ENCODE measurements at places on chromosomes 6 and 20. TPM values are rescaled to one million over a fixed set of nuclear protein-coding genes. Genes with fewer than 3 reads are reported as not detected.

XKR7 gene
- total RNA-seq, result not detected

FAM83C gene
- total RNA-seq, result not detected

GRCh38 chr20:4916971-4917881 is 84.1 kb downstream of the SLC23A2 start:
- no peaks in the 10 kb centered on the region for H3K36me3 ChIP-seq
- H3K4me3 ChIP-seq, result no peak overlapping the region
- H3K27me3 ChIP-seq, result no peaks in the 10 kb centered on the region

DNA sequence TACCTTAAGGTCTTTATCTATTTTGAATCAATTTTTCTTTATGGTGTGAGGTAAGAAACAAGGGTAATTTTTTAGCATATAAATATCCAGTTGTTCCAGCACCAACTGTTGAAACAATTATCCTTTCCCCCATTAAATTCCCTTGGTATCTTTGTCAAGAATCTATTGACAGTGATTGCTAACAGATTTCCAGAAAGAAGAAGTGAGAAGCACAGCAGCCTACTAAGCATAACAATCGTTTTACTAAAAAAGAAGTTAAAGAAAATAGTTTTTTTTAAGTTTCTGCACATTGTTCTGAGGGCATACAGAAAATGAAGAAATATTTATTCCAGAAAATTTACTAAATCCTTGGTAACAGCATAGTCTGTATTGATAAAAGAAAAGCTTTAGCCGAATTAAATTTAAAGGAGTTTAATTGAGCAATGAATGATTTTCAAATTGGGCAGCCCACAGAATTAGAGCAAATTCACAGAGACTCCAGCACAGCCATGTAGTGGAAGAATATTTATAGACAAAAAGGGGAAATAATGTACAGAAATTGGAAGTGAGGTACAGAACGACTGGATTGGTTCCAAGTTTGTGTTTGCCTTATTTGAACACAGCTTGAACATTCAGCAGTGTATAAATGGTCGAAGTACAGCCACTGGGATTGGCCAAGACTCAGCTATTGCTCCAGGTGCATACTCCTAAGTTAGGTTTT is 97.9 kb upstream of the UST start:
- no peaks in the 10 kb centered on the region for H3K27me3 ChIP-seq
- H3K4me3 ChIP-seq, result no peak overlapping the region
- no peak for DNase-seq
- H3K36me3 ChIP-seq, result no peaks in the 10 kb centered on the region
- H3K4me1 ChIP-seq, result no peaks in the 10 kb centered on the region
- no peak overlapping the region for H3K27ac ChIP-seq

DNA sequence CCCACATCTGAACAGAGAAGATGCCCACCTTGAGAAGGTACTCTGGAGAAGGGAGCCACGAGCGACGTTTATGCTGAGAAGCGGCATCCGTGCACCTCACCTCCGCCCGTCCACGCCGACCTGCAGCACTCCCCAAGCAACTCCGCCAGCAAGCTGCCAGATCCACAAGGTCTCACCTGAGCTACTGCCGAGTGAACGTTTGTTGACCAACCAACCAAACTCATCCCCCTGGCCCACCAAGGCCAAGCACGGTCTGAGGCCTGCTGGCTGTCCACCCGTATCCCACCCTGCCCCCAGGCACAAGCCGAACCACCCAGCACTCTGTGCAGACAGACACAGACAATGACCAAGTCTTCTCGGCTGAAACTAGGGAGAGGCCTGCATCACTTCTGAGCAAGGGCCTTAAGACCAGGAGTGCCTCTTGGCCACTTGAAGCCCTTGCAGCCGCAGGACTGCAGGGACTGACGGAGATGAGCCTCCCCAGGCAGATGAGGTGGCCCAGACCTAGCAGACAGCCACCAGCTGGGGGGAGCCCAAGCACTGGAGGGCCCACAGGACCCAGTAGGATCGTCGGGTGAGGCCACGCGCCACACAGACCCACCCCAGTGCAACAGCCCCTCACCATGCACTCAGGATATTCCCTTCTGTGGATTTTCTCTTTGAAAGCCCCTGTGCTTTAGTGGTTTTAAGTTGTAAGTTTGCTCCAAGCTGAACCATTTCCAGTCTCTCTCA is 12.1 kb downstream of the TAF4 start:
- no peak overlapping the region for H3K27ac ChIP-seq
- peaks cover 21% of the 10 kb centered on the region for H3K4me1 ChIP-seq
- peaks cover 9% of the 10 kb centered on the region for H3K36me3 ChIP-seq
- DNase-seq, result no peak

DNA sequence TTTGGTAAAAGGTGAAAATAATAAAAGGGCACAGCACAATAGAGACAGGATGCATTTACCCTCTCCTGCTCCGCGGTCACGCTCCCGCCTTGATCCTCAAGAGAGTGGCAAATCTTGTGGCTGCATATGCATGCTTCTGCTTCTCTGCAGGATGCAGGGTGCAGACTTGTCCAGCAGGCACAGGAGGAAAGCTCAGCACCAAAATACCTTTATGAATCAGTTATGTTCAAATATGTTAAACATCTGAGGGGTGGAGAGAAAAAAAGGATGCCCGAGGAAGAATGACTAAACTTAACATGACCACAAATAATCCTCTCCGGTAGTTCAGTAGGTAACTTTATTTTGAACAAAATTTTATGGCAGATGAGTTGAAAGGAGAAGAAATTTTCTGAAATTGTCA is 366.1 kb upstream of the SOX4 start:
- H3K27ac ChIP-seq, result no peak overlapping the region
- no peak for DNase-seq
- no peaks in the 10 kb centered on the region for H3K27me3 ChIP-seq
- H3K4me1 ChIP-seq, result peaks cover 12% of the 10 kb centered on the region
- no peak overlapping the region for H3K4me3 ChIP-seq

DNA sequence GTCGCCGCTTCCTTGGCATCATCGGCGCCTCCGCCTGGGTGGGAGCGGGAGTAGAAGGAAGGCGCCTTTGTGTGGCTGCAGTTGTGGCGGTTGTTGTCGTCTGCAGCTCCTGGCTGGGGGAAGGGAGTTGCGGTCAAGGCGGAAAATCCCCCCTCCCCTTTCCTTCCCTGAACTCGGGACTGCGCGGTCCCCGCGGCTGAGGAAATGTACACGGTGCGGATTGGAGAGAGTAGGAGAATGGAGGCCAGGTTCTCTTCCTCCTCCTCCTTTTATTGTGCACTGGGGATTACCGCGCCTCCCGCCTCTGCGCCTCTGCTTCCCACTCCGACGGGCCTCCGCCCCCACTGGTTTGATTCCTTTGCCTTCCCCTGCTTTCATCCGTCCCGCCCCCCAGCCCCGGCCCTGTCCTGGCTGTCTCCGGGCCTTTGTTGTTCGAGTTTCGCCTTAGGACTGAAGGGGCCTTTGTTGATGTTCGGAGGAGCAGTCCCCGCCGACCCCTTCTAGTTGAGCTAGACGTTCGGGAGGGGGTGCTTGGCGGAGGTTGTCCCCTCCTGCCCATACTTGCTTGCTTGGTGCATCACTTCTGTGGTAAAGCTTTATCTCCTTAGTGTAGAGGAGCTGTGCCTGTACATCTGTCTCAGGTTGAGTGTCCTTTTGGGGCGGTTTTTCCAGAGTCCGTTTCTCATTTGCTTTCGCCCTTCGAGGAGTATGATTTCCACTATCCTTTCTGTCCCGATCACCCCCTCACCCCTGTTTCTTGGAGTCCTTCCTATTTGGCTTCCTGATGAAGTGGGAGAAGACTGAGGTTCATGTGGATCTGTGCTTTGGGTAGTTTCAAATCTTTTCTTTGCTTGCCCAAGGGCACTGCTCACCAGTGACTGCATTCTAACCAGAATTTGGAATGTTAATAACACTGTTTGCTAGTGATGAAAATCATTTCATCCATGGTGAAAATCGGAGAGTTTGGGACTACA is 764 bp downstream of the ZNF292 start:
- peaks cover 44% of the 10 kb centered on the region for H3K36me3 ChIP-seq
- H3K27ac ChIP-seq, result peak overlapping the region; percentile 91
- peak; percentile 51 for DNase-seq
- peak overlapping the region; percentile 90 for H3K4me3 ChIP-seq
- H3K4me1 ChIP-seq, result peaks cover 23% of the 10 kb centered on the region
- no peaks in the 10 kb centered on the region for H3K27me3 ChIP-seq

- no peak overlapping the region for H3K4me3 ChIP-seq
- no peak for DNase-seq
- H3K4me1 ChIP-seq, result no peaks in the 10 kb centered on the region
Observed at GRCh38 chr20:18624948-18625347, 37.1 kb downstream of the DTD1 start.
